ENCODE measurements at places on chromosomes 2 and 18. TPM values are rescaled to one million over a fixed set of nuclear protein-coding genes. Genes with fewer than 3 reads are reported as not detected.

DNA sequence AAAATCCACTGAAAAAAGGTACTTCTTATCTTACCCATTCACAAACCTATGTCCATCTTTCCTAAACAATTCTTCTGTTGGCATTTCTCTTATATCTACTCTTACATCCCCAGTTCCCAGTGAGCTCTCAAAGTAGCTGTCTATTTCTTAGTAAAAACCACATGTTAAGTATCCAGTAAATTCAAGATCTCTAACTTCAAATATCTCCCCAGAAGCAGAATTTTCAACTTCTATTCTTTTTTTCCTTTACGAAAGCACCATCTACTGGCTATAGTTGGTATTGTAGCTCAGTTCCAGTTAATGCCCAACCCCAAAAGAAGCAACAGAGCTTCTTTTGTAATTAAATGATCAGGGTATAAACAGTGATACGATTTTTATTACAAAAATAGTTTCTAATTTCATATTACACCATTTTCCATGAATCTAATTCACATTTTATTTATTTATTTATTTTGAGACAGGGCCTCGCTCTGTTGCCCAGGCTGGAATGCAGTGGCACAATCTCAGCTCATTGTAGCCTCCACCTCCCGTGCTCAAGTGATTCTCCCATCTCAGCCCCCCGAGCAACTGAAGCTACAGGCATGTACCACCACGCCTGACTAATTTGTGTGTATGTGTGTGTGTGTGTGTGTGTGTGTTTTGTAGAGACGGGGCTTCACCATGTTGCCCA is 28.5 kb downstream of the HRH4 start:
- DNase-seq, result peak; percentile 64

- DNase-seq, result no peak
Observed at GRCh38 chr2:134454426-134454825, 200.6 kb downstream of the MGAT5 start.

MAPRE3 gene
- total RNA-seq, result 68.3 TPM

DNA sequence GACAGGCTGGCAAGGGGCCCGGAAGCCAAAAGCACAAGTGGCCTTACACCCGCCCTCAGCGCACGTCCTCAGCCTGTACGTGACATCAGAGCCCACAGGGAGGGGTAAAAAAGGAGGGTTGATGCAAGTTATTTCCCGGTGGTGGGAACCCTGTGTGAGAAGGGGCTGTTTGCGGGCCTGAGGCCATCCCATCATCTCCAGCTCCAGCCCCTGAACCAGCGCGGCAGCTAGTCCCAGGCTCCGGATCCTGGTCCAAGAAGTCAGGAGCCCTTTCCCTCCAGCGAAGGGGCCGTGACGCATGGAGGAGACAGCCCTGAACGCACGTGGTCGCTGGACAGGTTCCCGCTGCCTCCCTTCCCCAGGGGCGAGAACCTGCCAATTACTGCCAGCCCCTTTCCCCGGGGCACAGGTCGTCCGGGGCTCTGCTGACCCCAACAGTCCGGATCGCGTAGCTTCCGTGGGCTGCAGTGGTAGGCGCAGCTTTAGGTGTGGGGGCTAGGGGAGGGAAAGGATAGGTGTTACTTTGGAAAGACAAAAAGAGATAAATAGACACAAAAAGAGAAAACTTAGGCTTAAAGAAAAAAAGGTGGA is 1.3 kb upstream of the LRP2 start:
- DNase-seq, result no peak

DNA sequence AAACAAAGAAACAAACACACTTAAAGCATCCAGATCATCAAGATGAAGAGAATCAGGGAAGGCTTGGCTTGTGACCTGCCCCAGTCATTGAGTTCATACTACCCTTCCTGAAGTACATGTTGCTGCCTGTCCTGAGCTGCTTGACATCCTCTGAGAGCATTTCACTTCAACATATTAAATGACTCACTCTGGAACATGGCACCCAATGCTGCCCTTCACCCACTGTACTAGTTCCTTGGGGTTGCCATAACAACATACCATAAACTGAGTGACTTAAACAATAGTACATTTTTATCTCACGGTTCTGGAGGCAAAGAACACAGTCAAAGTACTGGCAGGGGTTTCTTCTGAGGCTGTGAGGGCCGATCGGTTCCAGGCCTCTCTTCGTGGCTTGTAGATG is 371.3 kb downstream of the RNF144A start:
- no peak for DNase-seq

GRCh38 chr2:176188774-176189680 is 559 bp downstream of the HOXD1 start:
- DNase-seq, result no peak

DNA sequence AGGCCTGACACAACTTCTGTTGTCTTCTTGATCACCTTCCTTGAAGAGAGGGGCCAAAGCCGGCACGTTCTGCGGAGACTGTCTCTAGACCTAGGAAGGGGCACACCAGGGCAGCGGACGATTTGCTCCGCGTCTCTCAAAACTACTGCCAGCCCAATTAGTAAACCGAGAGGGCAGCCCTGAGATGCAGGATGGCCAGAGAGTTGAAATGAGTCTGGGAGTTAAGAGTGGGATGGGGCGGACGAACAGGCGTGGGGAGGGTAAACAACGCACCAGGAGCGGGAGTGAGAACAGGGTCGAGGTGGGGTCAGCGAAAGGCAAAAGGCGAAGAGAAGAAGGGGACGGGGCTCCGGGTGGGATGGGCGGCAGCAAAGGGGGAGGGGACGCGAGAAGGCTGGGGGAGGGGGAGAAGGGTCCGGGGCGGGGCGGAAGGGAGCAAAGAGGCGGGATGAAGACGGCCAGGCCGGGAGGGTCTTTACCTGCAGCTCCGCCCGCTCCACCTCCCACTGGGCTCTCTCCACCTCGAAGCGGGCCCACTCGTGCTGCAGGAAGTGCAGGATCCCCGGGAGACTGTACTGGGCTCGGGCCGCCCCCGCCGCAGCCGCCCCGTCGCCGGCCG is 476 bp downstream of the STRN start:
- peak; percentile 42 for DNase-seq

AOX1 gene
- total RNA-seq, result 5.9 TPM

C2orf68 gene
- 20.2 TPM for total RNA-seq

CPLX4 gene
- not detected for total RNA-seq

FSHR gene
- total RNA-seq, result 0.19 TPM

CCL20 gene
- not detected for total RNA-seq
